Progenitor cell of endocrine pancreas (in vitro differentiated cells): ENCODE measurements at places on chromosomes 6 and 20. TPM values are rescaled to one million over a fixed set of nuclear protein-coding genes. Genes with fewer than 3 reads are reported as not detected.

DNA sequence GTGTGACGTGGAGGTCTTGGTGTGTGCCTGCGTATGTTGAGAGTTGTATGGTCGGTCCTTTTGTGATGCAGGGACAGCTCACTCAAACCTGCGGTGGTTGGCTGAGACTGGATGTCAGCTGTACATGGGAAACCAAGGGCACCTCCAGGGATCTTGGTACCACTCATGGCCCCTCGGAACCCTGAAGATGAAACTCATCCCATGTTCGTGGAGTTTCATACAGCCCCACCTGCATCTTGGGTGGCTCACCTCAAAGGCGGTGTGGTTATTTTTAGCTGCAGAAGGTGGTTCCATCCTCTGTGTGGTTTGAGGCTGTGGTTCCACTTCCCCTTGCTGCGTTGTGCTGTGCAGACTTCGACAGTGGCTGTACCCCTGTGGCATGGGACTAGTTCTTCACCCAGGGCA is 52.6 kb upstream of the SLC22A1 start:
- no peak overlapping the region for H3K4me3 ChIP-seq
- no peak for DNase-seq
- no peak overlapping the region for H3K27ac ChIP-seq

- H3K4me1 ChIP-seq: peaks cover 13% of the 10 kb centered on the region
- no peak for DNase-seq
- peak overlapping the region; percentile 62 for H3K27ac ChIP-seq
- peak overlapping the region; percentile 27 for H3K4me3 ChIP-seq
- H3K36me3 ChIP-seq: peaks cover 5% of the 10 kb centered on the region
These were observed 58.2 kb downstream of the PLCB1 start for GRCh38 chr20:8190043-8190880.

- no peak overlapping the region for H3K27ac ChIP-seq
- no peak overlapping the region for H3K4me3 ChIP-seq
- peaks cover 16% of the 10 kb centered on the region for H3K27me3 ChIP-seq
These were observed 5.1 kb upstream of the TCEA2 start for GRCh38 chr20:64057628-64058498.

- DNase-seq: no peak
- peaks cover 19% of the 10 kb centered on the region for H3K27me3 ChIP-seq
- no peaks in the 10 kb centered on the region for H3K4me1 ChIP-seq
- no peaks in the 10 kb centered on the region for H3K36me3 ChIP-seq
These were observed 554.5 kb upstream of the AGPAT4 start for GRCh38 chr6:161828355-161828754.

GRCh38 chr6:46329568-46329967 is 158.8 kb upstream of the ENPP5 start:
- peaks cover 10% of the 10 kb centered on the region for H3K4me1 ChIP-seq
- no peaks in the 10 kb centered on the region for H3K27me3 ChIP-seq
- DNase-seq: no peak
- H3K27ac ChIP-seq: no peak overlapping the region

DNA sequence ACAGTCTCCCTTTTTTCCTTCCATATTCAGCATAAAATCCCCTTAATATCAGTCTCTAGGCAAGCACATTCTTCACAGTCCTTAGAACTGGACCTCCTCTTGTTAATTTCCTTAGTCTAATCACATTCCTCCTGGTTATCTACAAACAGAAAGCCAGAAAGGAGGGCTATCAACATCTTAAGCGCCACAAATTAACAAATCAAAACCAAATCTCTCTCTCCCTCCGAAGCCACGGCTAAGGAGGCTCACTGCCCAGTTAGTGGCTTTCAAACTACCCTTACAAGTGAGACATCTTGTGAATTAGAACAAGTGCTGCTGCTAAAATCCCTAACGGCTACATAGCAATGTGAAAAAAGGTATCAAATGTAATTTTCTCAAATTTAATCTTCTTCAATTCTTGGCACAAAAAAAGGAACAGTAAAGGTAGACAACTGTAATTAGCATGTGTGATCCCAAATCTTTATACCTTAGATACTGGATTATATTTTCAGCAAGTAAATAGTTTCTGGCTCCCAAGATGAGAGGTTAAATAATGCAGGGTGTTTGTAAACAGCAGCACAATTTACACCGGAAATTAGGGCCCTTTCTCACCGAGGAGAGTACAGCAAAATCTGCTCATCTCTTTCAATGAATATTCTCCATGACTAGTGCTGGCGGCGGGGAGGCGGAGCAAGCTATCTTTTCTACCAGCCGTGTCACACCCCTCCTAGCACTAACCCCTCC is 1.4 kb upstream of the TRIM39 start:
- H3K4me1 ChIP-seq: peaks cover 29% of the 10 kb centered on the region
- H3K36me3 ChIP-seq: peaks cover 5% of the 10 kb centered on the region
- H3K27ac ChIP-seq: peak overlapping the region; percentile 99

GRCh38 chr6:31922942-31923341 is 4.6 kb upstream of the C2 start:
- H3K27ac ChIP-seq: no peak overlapping the region
- DNase-seq: no peak
- H3K4me1 ChIP-seq: peaks cover 3% of the 10 kb centered on the region
- no peak overlapping the region for H3K4me3 ChIP-seq

- peak overlapping the region; percentile 94 for H3K27ac ChIP-seq
- H3K36me3 ChIP-seq: peaks cover 13% of the 10 kb centered on the region
- peaks cover 2% of the 10 kb centered on the region for H3K27me3 ChIP-seq
- DNase-seq: no peak
These were observed 36.8 kb upstream of the SMIM29 start for GRCh38 chr6:34285448-34286164.

DNA sequence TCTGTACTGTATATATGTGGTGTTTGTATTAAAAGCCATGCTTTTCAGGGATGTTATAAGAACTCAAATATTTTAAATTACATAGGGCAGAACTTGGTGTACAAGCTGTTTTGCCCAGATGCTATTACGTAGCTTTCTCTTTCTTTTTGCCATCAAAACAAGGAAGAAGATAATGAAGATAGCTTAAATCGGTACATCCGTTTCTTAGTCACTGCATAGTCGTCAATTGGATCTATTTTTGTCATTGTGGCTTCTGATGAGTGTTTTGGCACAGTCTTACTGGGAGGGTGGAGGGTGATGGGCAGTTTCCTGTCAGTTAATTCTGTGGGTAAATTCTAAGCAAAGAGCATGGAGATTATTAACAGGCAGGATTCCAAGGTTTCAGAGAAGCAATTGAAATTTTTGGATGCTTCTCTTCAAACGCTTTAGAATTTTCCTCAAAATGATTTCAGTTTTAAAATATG is 649.1 kb upstream of the GJE1 start:
- H3K4me3 ChIP-seq: no peak overlapping the region
- no peak for DNase-seq
- H3K27ac ChIP-seq: no peak overlapping the region
- no peaks in the 10 kb centered on the region for H3K4me1 ChIP-seq

DNA sequence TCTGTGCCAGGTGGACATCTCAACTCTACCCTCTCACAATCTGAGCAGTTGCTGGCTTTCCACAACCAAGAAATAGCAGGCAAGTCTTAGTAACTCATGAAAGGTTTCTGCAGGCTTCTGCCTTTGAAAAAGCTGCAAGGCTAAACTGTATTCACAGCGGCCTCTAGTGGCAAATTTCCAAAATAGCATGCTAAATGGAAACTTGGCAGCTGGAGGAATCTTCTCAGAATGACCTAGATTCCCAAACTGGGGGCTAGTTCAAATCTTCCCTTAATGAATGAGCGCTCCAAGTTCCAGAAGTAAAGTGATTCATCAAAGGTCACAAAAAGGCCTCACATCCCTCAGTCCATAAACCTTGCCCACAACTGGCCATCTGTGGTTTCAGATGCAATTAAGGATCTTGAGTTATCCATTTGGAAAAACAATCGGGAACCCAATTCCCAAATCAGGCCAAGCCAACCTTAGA is 11.9 kb upstream of the CPNE5 start:
- peaks cover 20% of the 10 kb centered on the region for H3K27me3 ChIP-seq
- peaks cover 6% of the 10 kb centered on the region for H3K36me3 ChIP-seq
- H3K4me1 ChIP-seq: peaks cover 12% of the 10 kb centered on the region
- peak; percentile 24 for DNase-seq
- H3K4me3 ChIP-seq: no peak overlapping the region

GRCh38 chr6:131103296-131103695 is 32.0 kb upstream of the AKAP7 start:
- H3K27me3 ChIP-seq: no peaks in the 10 kb centered on the region
- H3K27ac ChIP-seq: no peak overlapping the region

- no peak for DNase-seq
- H3K27me3 ChIP-seq: no peaks in the 10 kb centered on the region
- H3K27ac ChIP-seq: no peak overlapping the region
- peaks cover 4% of the 10 kb centered on the region for H3K36me3 ChIP-seq
- no peak overlapping the region for H3K4me3 ChIP-seq
- no peaks in the 10 kb centered on the region for H3K4me1 ChIP-seq
These were observed 360.6 kb upstream of the RUNX2 start for GRCh38 chr6:44967481-44967880.

DEK gene
- 114 and 120 TPM in 2 replicates for total RNA-seq

CALHM4 gene
- not detected in 2 replicates for total RNA-seq
